NCI-H748 treated with DMSO at 0.1 percent for 48 hours (cell line): ENCODE measurements at places on chromosomes 12 and 14.

- peak; percentile 51 for DNase-seq
Measured at GRCh38 chr12:7162691-7163114, 26.8 kb upstream of the PEX5 start.

DNA sequence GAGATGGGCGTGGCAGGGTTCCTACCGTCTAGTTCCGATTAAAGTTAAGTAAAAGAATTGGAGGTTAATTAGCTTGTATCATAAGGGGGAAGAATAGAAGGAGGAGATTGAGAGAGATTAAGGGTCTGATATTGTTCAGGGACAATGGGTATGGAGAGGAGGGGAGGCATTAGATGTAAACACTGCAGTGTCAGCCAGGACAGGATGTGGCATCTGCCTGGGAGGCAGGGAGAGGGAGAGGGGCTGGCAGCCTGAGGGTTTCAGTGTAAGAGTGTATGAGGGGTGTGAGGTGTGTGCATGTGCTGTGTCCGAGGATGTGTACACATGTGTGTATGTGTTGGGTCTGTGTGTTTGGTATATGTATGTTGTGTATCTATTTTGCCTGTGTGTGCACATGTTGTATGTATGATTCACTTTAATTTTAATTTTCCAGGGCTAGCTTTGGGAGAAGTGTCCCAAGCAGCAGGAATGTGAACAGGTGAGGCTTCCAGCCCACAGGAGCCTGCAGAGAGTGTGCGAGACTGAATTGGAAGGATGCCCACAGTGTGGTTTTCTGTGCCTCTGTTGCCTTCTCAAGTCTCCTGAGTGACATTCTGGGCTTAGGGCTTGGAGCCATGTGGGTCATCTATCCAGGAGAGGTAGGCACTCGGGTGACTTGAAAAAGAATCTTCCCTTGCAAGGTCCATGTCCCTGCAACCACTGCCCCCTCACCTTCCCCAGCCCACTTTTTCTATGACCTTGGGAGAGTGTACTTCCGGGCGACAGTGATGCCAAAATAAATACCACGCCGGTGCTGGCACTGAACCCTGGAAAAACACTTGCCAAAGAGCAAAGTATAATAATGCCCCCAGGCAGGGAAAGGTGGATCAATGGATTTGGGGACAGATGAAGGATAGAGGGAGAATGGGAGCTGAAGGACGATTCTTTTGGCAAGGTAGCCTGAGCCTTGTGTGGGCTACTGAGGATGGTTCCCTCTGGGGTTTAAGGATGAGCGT lies 36.8 kb upstream of the DCD start:
- peak; percentile 30 for DNase-seq

DNA sequence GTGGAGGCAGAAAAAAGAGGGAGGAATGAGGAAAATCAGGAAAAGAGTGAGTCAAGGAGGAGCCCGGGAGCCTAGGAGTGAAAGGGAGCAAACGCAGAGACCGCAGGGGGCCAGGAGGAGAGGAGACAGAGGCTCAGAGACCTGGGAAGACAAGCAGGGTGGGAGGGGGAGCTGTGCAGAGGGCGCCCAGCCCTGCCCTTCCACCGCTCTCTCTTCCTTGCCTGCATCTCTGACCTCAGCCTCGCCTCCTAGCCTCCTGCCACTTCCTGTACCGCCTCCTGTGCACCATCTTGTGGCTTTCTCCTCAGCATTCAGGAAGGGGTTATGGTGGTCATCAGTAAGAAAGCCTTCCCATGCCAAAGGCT lies 1.3 kb downstream of the CLSTN3 start:
- DNase-seq, result no peak

GRCh38 chr12:74941670-74942069 lies 268.0 kb downstream of the KCNC2 start:
- DNase-seq, result no peak

GRCh38 chr14:22334275-22334577 lies 254.8 kb downstream of the DAD1 start:
- DNase-seq, result no peak

DNA sequence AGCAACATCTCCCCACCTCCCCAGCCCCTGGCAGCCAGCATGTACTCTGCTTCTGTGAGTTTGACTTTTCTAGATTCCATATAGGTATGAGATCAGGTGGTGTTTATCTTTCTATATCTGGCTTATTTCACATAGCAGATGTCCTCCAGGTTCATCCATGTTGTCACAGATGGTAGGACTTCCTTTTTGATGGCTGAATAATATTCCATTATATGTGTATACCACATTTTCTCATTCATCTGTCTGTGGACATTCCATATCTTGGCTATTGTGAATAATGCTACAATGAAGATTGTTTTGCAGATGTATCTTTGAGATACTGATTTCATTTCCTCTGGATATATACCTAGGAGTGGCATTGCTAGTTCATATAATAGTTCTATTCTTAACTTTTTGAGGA lies 18.4 kb downstream of the ALKBH2 start:
- no peak for DNase-seq
